ENCODE measurements at places on chromosomes 11 and 22.

DNA sequence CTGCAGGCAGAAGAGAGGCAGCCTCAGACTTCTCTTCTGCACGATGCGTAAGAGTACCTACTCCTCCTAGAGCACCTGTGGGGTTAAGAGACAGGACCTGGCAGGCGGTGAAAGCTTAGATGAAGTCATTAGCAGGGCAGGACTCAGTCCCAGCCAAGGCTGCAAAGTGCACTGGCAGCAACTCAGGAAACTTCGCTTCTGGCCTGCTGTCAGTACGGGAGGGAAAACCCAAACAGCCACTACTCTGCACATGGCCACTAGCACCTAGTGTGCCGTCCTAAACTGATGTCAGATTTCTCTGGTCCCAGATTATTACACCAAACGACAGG is 8.8 kb upstream of the KLHL35 start:
- DNase-seq, result peak; percentile 34

DNA sequence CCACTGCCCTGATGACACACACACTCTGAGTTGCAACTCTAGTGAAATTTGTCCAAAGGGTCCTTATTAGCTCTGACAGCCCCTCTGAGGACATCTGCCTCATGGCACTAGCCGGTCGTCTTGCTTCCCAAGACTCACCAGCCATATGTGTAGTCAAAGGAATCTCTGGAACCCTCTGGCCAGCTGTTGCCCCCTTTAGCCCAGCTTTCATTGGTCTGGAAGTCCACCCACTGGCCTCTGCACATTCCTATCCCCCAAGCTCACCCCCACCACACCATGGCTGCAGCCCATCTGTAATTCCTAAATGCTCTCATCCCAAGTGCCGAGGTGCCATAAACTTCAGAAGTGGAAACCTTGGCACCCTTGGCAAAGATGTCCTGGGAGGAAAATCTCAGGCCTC is 24.3 kb downstream of the SYT7 start:
- no peak for DNase-seq

GRCh38 chr11:35182317-35182939 is 43.5 kb downstream of the CD44 start:
- DNase-seq, result no peak

DNA sequence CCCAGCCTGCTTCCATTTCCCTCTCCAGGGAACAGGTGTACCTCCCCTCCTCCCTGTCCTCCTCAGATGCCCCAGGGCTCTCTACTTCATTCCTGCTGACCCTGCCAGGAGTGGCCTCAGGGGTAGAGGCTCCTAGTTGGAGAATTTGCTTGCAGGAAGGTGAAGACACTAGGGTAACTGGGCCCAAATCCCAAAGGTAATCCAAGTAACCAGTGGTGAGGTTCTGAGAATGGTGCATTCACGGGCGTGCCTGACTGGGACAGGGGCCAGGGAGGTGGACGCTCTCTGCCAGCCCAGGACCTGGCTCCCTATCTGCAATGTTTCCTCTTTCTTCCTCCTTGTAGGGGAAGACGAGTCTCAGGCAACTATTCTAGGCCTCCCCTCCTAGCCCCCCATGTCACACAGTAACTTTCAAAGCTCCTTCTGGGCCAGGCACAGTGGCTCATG is 2.9 kb downstream of the SLC35C1 start:
- DNase-seq, result no peak
